Thoracic aorta (tissue), 2 donors: ENCODE measurements at places on chromosomes 13 and 19. TPM values are rescaled to one million over a fixed set of nuclear protein-coding genes. Genes with fewer than 3 reads are reported as not detected.

- no peaks in the 10 kb centered on the region for H3K36me3 ChIP-seq
- no peaks in the 10 kb centered on the region for H3K27me3 ChIP-seq
- no peak for DNase-seq
- peaks cover 19% of the 10 kb centered on the region for H3K4me1 ChIP-seq
These were observed 9.3 kb downstream of the PPFIA3 start for GRCh38 chr19:49128545-49129237.

SOX1 gene
- not detected for total RNA-seq

GRCh38 chr13:113216254-113217048 is 7.0 kb downstream of the CUL4A start:
- H3K4me3 ChIP-seq, result no peak overlapping the region
- peaks cover 13% of the 10 kb centered on the region for H3K4me1 ChIP-seq
- no peak for DNase-seq
- no peaks in the 10 kb centered on the region for H3K27me3 ChIP-seq
- peaks cover 8% of the 10 kb centered on the region for H3K36me3 ChIP-seq

ANGPTL4 gene
- total RNA-seq, result 99.1 TPM

ZNF135 gene
- 7.6 TPM for total RNA-seq

OVOL3 gene
- total RNA-seq, result not detected

- no peaks in the 10 kb centered on the region for H3K27me3 ChIP-seq
- H3K36me3 ChIP-seq, result no peaks in the 10 kb centered on the region
- no peak for DNase-seq
- H3K4me3 ChIP-seq, result no peak overlapping the region
These were observed 175.5 kb upstream of the SERP2 start for GRCh38 chr13:44197791-44198770.

PTGER1 gene
- not detected for total RNA-seq

- no peak overlapping the region for H3K4me3 ChIP-seq
- peaks cover 36% of the 10 kb centered on the region for H3K4me1 ChIP-seq
- H3K27ac ChIP-seq, result no peak overlapping the region
- no peak for DNase-seq
- H3K36me3 ChIP-seq, result no peaks in the 10 kb centered on the region
These were observed 63.9 kb downstream of the LHFPL6 start for GRCh38 chr13:39538816-39539790.

BST2 gene
- total RNA-seq, result 144 TPM

GRCh38 chr13:32530841-32531253 is 7.7 kb downstream of the N4BP2L2 start:
- no peaks in the 10 kb centered on the region for H3K27me3 ChIP-seq
- H3K4me1 ChIP-seq, result peaks cover 84% of the 10 kb centered on the region
- DNase-seq, result no peak
- H3K36me3 ChIP-seq, result no peaks in the 10 kb centered on the region

- H3K27ac ChIP-seq, result no peak overlapping the region
- H3K4me1 ChIP-seq, result no peaks in the 10 kb centered on the region
- DNase-seq, result no peak
- no peaks in the 10 kb centered on the region for H3K36me3 ChIP-seq
- no peaks in the 10 kb centered on the region for H3K27me3 ChIP-seq
These were observed 188.2 kb downstream of the GPC5 start for GRCh38 chr13:91586609-91587008.

ATF5 gene
- total RNA-seq, result 8.4 TPM

GRCh38 chr13:113149711-113150549 is 8.5 kb upstream of the PROZ start:
- DNase-seq, result no peak
- H3K4me3 ChIP-seq, result no peak overlapping the region
- H3K36me3 ChIP-seq, result no peaks in the 10 kb centered on the region

GRCh38 chr19:3465552-3465951 is 14.8 kb downstream of the SMIM24 start:
- DNase-seq, result no peak
- peaks cover 9% of the 10 kb centered on the region for H3K36me3 ChIP-seq
- H3K27ac ChIP-seq, result peak overlapping the region; percentile 64
- peaks cover 24% of the 10 kb centered on the region for H3K4me1 ChIP-seq
- H3K4me3 ChIP-seq, result no peak overlapping the region

PTPRH gene
- 0.14 TPM for total RNA-seq

GRCh38 chr19:50516456-50516855 is 2.7 kb upstream of the ASPDH start:
- no peaks in the 10 kb centered on the region for H3K36me3 ChIP-seq
- no peaks in the 10 kb centered on the region for H3K27me3 ChIP-seq
- no peak overlapping the region for H3K4me3 ChIP-seq
- no peaks in the 10 kb centered on the region for H3K4me1 ChIP-seq
- no peak overlapping the region for H3K27ac ChIP-seq

ATP12A gene
- total RNA-seq, result 0.14 TPM

ERICH4 gene
- not detected for total RNA-seq

- H3K4me3 ChIP-seq, result peak overlapping the region; percentile 99
- no peaks in the 10 kb centered on the region for H3K27me3 ChIP-seq
- no peaks in the 10 kb centered on the region for H3K36me3 ChIP-seq
- DNase-seq, result no peak
- H3K27ac ChIP-seq, result no peak overlapping the region
- peaks cover 4% of the 10 kb centered on the region for H3K4me1 ChIP-seq
These were observed 25.7 kb upstream of the UBE2L5 start for GRCh38 chr13:30396434-30397075.

ZIM2 gene
- 1.4 TPM for total RNA-seq

DNA sequence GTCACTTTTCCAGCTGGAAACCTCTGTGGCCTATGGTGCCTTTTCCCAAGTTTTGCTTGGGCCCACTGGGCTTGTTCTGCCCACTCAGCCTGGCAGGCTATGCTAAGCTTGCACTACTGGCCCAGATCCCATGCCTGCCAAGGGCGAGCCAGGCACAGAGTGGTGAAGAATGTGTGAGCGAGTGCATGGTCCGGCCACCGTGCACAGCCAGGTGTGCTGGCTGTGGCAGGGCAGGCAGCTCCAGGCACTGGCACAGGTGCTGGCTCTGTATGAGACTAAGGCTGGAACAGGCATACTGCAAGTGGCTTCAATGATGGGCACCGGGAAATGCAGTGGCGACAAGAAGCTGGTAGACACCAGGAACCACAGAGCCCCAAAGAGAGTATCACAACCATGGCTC is 50.1 kb upstream of the MAB21L1 start:
- H3K36me3 ChIP-seq, result no peaks in the 10 kb centered on the region
- no peaks in the 10 kb centered on the region for H3K4me1 ChIP-seq
- no peak overlapping the region for H3K27ac ChIP-seq
- H3K27me3 ChIP-seq, result no peaks in the 10 kb centered on the region
- no peak for DNase-seq
- no peak overlapping the region for H3K4me3 ChIP-seq

DNA sequence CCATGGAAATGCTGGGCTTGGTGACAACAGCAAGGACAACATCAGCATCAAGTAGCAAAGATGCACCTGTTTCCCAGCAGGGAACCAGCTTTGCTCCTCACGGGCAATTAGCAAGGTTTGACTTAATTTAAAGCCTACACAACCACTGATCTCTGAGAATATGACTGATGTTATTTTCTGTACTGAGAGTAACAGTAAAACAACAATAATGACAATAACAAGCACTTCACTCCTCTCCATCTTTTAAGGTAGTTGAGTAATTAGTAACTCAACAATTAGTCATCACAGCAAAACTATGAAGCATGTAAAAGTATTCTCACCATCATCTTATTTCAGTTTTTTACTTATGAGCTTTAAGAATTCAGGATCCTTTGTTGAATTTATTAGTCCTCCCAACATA is 37.3 kb downstream of the ENOX1 start:
- H3K27ac ChIP-seq, result no peak overlapping the region
- peaks cover 13% of the 10 kb centered on the region for H3K4me1 ChIP-seq
- no peaks in the 10 kb centered on the region for H3K27me3 ChIP-seq
- no peak for DNase-seq
- H3K36me3 ChIP-seq, result no peaks in the 10 kb centered on the region
